ENCODE measurements at places on chromosomes 2 and 18. TPM values are rescaled to one million over a fixed set of nuclear protein-coding genes. Genes with fewer than 3 reads are reported as not detected.

Gene SMPD4
- 86.0 TPM for total RNA-seq

Gene OSBPL1A
- 15.0 TPM for total RNA-seq

- H3K4me1 ChIP-seq, result peaks cover 24% of the 10 kb centered on the region
- no peak for DNase-seq
- no peaks in the 10 kb centered on the region for H3K27me3 ChIP-seq
- no peak overlapping the region for H3K4me3 ChIP-seq
- H3K36me3 ChIP-seq, result peaks cover 4% of the 10 kb centered on the region
Observed at GRCh38 chr2:168649105-168649504, 153.3 kb upstream of the NOSTRIN start.

Gene FAP
- not detected for total RNA-seq

GRCh38 chr18:63890237-63890949 is 2.9 kb downstream of the SERPINB2 start:
- no peak overlapping the region for H3K4me3 ChIP-seq
- no peaks in the 10 kb centered on the region for H3K4me1 ChIP-seq
- H3K36me3 ChIP-seq, result no peaks in the 10 kb centered on the region
- no peak for DNase-seq
- H3K27ac ChIP-seq, result no peak overlapping the region

Gene ZNF804A
- not detected for total RNA-seq

DNA sequence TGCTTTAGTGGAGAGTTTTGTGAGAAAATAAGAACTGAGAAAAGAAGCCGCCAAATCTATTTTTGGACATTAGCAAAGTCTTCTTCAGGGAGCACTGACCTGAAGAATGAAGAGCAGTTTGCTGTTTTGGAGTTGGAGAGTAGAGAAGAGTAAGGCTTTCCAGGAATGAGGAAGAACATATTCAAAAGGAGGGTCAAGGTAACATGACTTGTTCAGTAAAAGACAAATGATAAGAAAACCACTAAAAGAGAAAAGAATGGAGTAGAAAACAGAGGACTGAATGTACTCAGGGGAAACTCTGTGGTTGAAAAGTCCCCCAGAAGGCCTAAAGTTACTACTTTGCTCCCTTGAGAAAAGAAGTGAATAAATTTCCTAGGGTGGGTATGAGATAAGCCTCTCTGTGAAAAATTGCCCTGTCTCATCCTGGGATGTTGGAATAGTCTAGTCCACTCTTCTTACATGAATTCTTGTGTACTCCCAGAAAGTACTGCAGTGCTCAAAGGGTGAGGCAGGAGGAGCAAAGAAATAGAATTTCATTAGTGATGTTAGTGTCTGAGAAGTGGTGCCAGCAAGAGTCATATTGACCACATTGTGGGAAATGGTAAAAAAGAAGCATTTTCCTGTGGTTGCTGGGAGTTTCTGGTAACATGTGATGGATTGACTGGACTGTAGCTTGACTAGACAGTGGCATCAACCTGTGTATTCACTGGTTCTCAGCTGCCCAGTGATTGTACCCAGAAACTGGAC is 27.8 kb downstream of the MBD5 start:
- no peak overlapping the region for H3K4me3 ChIP-seq
- no peak overlapping the region for H3K27ac ChIP-seq
- no peak for DNase-seq
- H3K36me3 ChIP-seq, result peaks cover 5% of the 10 kb centered on the region

All from progenitor cell of endocrine pancreas (in vitro differentiated cells).